Neural crest cell (in vitro differentiated cells): ENCODE measurements at places on chromosomes 13 and 19.
A peak's percentile ranks its signal among the peaks of the same experiment; 100 is the strongest.

DNA sequence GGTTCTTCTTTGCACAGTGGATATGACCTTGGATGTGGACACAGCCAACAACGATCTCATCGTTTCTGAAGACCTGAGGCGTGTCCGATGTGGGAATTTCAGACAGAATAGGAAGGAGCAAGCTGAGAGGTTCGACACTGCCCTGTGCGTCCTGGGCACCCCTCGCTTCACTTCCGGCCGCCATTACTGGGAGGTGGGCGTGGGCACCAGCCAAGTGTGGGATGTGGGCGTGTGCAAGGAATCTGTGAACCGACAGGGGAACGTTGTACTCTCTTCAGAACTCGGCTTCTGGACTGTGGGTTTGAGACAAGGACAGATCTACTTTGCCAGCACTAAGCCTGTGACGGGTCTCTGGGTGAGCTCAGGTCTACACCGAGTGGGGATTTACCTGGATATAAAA lies 9.4 kb downstream of the RFPL4AL1 start:
- DNase-seq, result no peak

DNA sequence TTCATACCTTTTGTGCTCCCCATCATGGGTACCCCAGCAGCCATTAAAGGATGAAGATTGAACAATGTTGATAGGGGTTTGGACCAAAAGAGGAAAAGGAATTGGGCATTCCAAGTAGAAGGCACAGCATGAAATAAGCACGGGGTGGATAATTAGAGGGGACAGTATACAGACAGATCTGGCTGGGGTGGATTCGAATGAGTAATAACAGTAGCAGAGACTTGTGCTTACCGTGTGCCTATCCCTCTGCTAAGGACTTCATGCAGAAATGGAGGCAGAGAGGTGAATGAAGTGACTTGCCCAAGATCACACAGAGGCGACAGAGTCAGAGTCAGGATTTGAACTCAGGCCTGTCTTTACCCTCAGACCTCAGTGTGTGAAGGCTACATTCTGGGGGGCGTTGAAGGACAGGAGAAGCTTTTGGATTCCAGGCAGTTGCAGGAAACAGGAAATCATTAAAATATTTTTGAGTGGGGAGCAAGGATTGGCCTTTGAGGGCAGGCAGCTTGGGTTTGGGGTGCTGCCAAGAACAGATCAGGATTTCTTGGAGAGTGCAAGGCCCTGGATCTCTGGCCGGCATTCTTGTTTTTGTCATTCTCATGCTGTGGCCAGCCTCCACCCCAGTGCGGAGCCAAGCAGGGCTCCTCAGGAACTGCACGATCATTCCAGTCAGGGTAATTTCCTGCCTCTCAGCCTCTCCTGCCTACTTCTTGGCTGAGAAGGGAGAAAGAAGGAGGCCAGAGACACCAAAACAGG lies 18.7 kb downstream of the PAF1 start:
- no peak for DNase-seq

- DNase-seq, result no peak
Observed at GRCh38 chr19:29677001-29677817, 11.9 kb downstream of the PLEKHF1 start.

DNA sequence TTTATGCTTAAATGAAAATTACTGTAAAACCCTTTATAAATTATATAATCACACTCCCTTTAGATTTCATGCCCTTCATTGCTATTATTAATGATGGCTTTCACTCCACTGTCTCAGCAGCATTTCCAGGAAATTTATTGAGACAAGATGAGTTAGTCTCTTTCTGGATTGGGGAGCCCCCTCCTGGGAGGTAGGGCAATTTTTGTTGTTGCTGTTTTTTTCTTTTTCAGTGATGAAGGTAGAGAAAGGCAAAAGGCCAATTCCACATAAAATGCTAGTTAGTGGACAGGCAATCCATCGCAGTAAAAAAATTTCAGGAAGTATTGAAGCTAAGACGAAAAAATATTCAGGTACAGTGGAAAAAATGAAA lies 80.2 kb downstream of the TEX26 start:
- no peak for DNase-seq

DNA sequence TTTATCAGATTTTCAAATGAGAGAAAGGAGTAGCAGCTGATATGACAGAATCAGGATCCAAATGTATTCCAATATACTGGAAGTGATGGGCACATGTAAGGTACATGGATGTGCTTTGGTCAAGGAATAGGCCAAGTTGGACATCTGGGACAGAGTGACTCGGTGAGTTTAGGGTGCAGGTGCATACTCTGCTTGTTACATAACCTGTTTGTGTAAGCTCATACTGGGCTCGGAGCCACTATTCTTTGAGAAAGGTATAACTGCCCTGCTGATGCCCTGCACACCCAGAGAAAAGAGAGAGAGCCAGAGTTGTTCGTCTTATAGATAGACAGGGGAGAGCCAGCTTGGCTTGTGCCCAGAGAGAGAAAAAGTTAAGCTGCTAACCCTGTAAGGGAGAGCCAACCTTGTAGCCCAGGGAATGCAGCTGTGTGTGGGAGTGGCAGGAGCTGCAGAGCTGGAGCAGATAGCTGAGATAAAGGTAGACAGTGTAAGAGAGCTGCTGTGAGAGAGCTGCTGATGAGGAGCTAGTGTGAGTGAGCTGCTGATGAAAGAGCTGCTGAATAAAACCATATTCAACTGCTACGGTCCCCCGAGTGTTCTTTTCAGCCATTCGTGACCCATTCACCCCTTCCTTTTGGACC lies 40.7 kb upstream of the N4BP2L1 start:
- no peak for DNase-seq

DNA sequence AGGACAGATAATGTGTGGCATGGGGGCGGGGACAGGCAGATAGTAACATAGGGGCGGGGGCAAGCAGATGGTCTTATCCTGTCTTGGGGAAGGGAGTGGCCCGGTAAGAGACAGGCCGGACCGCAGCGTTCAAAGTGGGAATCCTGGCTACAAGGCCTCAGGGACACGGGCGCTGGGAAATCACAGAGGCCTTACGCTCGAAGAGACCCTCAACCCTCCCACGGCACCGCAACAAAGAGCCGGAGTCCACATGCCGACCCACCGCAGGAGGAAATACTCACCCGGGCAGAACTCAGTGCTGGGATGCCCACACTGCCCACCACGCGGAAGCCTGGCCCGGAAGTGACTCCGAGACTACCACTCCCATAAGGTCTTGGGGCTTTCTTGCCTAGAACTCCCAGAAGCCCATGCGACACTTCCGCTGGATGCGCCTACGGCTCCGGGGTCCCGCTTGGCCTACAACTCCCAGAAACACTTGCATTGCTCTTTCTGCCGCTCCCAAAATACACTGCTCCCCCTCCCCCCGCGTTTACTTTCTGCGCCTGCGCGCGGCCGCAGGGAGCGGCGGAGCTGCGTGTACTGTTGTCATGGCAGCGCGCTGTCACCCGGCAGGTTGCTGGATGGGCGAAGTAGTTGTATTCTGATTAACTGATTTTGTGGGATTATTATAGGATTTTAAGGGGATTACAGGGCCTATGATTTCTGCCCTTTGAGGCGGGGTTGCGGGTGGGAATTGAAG lies at the start of gene CTU1:
Gene CTU1, minus strand, starts transcription at position 344 of the 739 bp plus-strand sequence. CDS start 3,840 bp downstream, outside the sequence.
- DNase-seq, result peak; percentile 96

DNA sequence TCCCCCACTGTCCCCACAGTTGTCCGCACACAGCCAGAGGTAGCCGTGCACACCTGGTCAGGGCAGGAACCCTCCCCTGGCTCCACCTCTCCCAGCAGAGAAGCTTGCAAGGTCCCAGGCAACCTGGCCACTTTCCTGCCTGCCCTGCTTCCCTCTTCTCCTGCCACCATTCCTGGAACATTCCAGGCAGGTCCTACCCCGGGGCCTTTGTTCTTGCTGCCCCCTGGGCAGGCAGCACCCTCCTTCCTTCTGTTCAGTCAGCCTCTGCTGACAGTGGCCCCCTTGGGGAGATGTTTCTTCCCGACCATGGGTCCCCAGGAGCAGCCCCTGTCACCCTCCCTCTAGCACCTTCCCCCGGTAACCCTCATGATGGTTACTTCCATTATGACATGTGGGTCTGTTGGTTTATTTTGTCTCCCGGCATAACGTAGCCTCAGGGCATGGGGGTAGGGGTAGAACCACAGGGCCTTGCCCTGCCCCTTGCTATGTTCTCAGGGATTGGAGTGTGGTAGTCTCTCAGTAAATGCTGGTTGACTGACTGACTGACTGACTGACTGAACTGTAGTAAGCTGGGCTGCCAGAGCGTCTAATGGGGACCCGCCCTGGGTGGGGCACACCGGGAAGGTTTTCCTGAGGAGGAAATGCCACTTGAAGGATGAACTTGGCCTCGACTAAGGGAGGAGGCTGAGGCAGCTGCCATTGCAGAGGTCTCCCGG lies 10.8 kb downstream of the PAK4 start:
- no peak for DNase-seq

DNA sequence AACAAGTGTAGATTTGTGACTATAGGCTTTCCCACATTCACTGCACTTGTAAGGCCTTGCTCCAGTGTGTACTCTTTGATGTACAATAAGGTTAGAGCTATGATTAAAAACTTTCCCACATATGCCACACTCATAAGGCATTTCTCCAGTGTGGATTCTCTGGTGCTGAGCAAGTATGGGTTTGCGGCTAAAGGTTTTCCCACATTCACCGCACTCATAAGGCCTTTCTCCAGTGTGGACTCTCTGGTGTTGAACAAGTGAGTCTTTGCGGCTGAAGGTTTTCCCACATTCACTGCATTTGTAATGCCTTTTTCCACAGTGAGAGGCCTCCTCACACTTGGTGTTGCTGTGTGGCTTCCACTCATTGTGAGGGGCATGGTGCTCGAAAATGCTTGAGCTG lies 3.7 kb downstream of the ZNF772 start:
- no peak for DNase-seq

GRCh38 chr13:85828094-85828684 lies 29.0 kb upstream of the SLITRK6 start:
- no peak for DNase-seq

- no peak for DNase-seq
Observed at GRCh38 chr13:47100214-47100853, 203.5 kb upstream of the HTR2A start.

- no peak for DNase-seq
Observed at GRCh38 chr19:30402436-30403202, 30.4 kb downstream of the ZNF536 start.

DNA sequence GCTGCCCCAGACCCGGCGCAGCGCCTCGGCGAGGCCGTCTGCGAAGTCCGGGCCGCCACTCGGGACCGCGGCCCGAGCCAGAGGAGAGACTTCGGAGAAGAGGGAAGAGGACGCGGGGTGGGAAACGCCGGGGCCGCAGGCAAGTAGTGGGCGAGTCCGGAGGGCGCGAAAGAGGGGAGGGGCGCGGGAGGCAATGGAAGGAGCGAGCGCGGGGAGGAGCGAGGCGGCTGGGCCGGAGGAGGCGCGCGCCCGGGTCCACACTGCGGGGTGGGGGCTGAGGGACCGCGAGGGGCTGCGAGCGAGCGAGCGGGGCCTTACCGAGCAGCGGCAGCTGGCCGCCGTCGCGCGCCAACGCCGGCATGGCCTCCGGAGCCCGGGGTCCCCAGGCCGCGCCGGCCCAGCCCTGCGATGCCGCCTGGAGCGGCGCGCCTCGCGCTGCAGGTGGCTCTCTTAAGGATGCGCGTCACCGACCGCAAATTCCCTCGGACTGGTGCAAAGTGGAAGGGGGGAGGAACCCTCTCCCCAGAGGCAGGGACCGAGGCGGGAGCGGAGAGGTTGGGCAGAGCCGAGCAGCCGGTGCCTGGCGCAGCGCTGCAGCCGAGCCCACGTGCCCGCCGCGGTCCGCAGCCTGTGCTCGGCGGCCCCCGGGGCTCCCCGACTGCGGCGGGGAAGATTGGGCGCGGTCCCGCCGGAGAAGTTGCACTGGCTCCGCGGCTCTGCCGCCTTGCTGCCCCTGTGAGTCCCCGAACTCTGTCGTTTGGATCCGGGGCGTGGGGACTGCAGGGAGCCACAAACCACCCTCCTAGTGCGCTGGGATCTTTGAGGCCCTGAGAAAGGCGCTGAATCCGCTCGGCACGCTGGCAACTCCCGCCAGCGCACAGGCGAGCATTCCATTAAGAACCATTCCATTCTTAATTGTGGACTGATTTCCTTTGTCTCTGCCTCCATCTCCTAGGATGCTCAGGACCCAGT lies at the start of gene FLT3:
Gene FLT3, minus strand, starts transcription at position 427 of the 972 bp plus-strand sequence. Its CDS starts 66 bp downstream, at position 361.
- DNase-seq, result peak; percentile 38

- DNase-seq, result no peak
Observed at GRCh38 chr13:74892096-74892495, 589.9 kb downstream of the TBC1D4 start.

DNA sequence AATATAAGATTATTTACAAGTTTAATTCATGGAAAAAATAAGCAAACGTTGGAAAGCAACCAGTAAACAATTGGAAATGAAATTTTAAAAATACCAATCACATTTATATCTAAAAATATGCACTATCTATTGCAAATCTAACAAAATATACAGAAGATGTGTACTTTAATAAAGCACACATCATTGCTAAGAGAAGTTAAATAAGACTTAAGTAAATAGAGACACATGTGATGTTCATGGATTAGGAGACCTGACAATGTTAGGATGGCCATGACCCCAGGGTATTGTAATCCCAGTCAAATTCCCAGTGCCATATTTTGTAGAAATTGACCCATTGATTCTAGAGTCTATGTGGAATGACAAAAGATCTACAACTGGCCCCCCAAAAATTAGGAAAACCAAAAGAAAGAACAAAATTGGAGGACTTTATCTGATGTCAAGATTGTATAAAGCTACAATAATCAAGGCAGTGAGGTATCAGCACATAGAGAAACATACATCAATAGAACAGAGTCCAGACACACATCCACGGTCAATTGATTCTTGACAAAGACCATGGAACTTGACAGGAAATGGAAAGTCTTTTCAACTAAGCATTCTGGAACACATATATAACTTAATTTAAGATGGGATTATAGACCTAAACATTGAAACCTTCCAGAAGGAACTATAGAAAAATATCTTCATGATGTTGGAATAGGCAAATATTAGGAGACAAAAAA lies 90.8 kb upstream of the USP29 start:
- DNase-seq, result no peak

- no peak for DNase-seq
Observed at GRCh38 chr13:21549633-21550032, 54.3 kb downstream of the MICU2 start.

DNA sequence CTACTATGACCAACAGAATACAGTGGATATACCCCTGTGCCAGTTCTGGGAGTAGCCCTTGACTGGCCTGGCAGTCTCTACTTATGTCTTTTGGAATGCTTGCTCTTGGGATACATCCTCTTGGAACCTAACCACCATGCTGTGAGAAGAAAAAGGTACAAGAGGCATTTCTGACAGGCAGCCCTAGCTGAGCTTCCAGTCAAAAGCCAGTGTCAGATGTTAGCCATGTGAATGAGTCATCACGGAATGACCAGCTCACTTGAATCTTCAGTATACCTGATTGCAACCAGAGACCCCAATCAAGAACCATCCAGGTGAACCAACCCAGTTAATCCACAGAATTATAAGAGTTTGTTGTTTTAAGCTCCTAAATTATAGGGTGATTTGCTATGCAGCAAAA lies 4.1 kb downstream of the CCDC169 start:
- DNase-seq, result no peak
